ENCODE measurements at places on chromosomes 6 and 20.
A peak's percentile ranks its signal among the peaks of the same experiment; 100 is the strongest.

DNA sequence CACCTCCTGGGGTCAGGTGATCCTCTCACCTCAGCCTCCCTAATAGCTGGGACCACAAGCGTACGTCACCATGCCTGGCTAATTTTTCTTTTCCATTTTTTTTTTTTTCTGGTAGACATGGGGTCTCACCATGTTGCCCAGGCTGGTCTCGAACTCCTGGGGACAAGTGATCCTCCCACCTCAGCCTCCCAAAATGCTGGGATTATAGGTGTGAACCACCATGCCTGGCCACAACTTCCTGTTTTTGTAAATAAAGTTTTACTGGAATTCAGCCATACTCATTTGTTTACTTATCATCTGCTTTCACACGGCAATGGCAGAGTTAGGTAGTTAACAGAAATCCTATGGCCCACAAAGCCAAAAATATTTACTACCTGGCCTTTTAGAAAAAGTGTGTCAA lies 7.8 kb upstream of the RUNX2 start:
- DNase-seq, result no peak

DNA sequence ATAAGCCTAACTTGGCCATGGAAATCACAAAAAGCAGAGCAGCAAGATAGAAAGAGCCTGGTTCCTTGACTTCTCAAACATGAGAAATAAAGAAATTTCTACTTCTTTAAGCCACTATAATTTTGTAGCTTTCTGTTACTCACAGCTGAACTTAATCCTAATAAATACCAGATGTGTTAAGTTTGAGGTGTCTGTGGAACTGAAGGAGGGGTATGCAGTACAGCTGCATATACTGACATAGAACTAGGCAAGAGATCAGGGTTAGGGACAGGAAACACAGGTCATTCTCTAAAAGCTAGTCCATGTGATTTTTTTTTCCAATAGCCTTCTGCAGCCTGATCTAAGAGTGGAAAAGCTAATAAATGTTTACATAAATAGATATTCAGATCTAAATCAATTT lies 123.9 kb downstream of the COL12A1 start:
- no peak for DNase-seq

DNA sequence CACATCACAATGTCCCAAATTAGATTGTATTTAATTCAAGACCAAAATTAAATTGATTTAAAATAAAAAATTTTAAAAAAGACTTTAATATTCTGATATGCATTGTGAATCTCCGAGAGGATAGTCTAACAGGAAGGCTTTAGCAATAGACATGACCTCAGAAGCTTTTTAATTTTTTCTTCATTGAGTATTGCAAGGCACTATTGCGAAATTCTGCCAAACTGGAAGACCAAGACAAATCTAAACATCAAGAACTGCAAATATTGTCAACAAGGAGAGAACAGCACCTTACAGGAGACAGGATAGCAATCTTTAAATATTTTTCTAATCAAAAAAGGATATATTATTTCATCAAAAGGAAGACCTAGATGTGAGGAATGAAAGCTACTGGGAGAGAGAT lies 56.9 kb downstream of the BMP5 start:
- DNase-seq, result no peak

- no peak for DNase-seq
These were observed 18.5 kb downstream of the ATP9A start for GRCh38 chr20:51749674-51750036.

DNA sequence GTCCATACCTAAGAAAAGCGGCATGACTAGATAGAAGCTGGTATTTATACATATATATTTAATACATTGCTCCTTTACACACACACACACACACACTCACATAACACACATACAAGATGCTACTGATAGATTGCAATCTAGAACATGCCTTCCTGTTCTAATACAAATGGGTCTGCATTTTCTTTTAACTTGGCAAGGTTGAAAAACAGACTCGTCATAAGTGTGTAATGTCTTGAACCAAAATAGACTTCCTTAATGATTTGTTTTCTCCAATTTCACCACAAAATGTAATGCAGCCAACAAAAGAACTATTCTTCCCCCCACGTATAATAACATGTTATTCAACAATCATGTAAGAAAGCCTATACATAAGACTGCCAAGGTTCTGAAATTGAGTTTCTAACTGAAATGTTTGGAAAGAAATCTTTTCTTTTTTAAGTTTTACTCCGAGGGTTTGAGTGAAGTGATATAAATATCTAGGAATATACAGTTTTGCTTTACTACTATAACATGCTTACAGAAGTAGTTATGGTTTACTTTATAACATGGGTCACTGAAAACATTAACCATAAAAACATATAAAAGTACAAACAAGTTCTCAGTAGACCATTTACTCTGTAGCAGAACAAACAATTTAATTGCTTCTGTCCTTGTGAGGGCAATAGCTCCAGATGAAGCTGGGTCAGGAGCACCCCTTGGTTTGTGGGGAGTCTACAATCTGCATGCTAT lies 207.5 kb downstream of the FOXC1 start:
- DNase-seq, result no peak

- no peak for DNase-seq
These were observed 22.1 kb downstream of the ADGRF5 start for GRCh38 chr6:46899659-46900058.

- no peak for DNase-seq
These were observed 51.3 kb downstream of the CNR1 start for GRCh38 chr6:88114838-88115237.

- DNase-seq, result no peak
These were observed 61.8 kb downstream of the BTBD3 start for GRCh38 chr20:11979306-11979990.

GRCh38 chr6:71588490-71588889 lies 297.9 kb upstream of the RIMS1 start:
- no peak for DNase-seq

DNA sequence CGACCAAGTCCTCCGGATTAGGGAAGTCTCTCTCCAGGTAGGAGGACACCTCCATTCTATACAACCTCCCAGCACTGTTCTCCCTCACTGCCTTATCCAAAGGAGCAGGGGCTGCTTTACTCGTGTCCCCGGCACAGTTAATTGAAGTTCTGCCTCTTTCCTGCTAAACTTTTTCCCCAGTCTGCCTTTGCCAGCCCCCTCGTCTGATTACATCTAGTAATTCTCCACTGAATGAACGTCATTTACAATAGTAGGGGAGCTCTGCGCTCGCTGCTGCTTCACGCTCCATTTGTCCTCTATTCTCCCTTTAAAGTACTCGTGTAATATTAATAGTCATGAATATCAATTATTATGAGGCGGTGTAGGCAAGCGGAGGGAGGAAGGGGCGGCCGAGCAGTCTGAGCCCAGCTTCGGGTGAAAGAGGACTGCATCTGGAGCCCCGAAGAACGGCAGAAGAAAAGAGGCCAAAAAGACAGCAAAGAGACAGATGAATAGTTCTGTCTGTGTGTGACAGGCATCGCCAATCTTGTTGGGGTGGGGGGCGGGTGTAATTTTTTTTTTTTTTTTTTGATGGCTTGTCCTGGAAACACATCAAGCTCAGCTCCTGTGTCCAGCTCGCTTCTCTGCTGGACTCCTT lies 2.9 kb downstream of the TFAP2B start:
- no peak for DNase-seq

DNA sequence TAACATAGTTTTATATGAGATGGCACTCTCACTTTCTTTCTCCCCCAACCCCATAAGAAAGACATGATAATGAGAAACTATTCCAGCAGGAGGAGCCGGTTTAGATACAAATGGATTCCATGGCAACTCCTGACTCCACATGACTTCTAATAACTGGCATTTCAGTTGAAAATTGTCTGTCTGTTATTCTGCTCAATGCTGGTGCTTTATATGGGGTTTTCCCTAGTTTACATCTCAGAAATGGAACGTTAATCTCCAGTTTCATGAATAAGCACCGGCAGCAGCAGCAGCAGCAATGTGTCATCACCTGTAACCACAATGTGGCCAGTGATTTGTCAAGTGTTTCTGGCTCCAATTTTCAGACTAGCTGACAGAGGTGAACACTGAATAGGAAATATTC lies 8.0 kb upstream of the SIM1 start:
- no peak for DNase-seq

- DNase-seq, result no peak
These were observed 497.8 kb upstream of the ARID1B start for GRCh38 chr6:156279261-156279969.

DNA sequence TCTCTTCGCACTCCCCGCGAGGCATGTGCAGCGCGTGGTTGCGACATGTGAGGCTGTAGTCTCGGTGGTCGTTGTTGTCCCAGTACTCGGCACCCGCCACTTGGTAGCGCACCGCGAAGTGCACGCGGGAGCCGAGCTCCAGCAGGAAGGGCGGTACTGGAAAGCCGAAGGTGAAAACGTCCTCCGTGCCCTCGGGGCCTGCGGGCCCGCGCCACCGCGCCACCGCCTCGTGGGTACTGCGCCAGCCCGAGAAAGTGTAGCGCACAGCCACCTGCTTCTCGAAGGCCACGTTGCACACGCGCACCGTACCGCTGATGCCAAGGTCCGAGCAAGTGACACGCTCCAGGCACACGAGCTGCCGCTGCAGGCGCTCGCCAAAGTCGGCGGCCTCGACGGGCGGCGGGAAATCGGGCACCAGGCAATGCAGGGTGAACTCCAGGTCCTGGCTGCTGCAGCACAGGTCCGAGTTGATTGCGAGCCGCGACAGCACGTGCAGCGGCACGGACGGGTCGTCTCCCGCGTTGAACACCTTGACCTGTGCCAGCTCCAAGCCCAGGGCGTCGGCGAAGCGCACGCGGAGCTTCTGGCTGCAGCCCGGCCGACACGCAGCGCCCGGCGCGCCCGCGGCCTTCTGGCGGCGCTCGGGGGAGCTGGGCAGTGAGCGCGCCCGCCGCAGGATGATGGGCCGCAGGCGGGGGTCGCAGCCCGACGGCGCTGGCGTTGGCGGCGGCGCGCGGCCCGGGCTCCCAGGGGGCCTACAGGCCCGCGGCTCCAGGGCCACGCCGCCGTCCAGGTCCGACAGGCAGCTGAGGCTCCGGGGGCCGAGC lies 840 bp downstream of the PPP1R3D start:
- DNase-seq, result peak; percentile 7

DNA sequence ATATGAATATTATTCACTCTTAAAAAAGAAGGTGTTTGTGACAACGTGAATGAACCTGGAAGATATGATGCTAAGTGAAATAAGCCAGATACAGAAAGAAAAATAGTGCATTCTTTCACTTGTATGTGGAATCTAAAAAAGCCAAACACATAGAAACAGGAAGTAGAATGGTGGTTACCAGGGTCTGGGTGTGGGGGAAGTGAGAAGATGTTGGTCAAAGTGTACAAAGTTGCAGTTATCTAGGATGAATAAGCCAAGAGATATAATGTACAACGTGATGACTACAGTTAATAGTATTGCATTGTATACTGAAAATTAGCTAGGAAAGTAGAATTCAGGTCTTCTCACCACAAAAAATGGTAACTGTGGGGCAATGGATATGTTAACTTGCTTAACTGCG lies 151.1 kb upstream of the HCRTR2 start:
- DNase-seq, result no peak

DNA sequence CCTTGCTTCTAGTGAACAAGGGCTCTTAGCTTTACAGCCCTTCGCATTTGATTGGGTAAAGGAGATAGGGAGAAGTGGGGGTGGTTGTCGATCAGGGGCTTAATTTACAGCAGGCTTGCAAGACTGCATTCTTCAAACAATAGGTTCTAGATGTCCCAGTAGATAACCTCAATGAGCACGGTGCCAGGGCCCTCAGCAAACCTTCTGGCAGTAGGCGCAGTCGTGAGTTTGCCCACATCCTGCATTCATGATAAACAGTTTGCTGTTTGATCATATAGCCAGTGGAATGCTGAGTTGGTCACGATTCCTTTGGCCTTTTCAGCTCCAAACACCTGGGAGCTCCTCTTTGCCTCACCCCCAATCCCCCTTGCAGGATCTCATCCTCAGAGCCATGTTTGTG lies 27.5 kb downstream of the SUN5 start:
- DNase-seq, result no peak

- DNase-seq, result no peak
These were observed 24.2 kb downstream of the CGA start for GRCh38 chr6:87070741-87071140.

DNA sequence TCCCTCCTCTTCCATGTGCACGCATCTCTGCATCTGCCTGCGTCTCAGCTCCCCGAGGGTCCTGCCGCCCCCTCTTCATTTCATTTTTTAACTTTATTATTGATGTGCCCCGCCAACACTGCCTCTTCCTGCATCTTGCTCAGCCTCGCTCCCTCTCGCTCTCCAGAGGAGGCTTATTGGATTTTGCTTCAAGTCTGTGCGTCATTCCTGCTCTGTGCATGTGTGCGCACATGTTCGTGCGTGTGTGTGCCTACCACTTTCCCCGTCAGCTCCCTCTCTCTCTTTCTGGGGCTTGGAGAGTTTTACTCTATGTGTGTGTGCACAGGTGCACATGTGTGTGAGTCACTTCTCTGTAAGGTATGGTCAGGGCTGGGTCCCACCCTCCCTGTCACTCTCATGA lies 71.8 kb upstream of the NNAT start:
- DNase-seq, result no peak

DNA sequence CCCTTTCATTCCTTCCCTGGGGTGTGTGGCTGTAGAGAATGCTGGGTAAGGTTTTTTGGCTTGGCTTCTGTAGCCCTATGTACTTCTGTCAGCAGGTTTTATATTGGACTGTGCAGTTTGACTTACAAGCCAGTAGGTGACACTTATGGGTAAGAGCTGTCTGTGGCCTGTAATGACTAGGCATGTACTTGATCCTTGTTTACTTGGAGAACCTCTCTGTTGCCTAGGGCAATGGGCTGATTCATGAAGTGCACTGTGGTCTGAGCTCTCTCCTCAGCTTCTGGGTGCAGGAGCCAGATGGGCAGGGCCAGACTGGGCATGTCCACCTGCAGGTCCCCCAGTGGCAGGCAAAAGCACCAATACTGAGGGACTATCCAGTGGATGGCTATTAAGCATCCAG lies 544.6 kb downstream of the ADGRB3 start:
- no peak for DNase-seq

DNA sequence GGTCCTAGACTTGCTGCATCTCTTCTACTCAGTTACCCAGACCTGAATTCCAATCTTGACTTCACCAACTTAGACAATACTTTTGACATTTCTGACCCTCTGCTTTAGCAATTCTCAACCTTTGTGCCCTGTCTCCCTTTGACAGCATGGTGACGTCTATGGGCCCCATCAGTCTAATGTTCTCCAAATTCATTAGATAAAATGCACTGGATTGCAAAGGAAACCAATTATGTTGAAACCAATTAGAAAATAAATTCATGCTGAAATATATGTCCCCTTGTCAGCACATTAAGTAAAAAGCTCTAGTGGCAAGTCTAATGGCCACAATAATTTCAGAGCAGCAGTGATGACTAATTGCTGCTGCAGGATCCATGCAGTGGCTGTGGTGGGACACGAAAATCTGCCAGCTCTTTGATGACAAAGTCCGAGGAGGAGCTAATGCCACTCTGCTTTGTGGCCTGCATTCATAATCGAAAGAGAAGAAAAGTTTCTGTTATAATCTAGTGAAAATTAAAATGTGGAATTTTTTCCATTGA lies 64.0 kb downstream of the BFSP1 start:
- DNase-seq, result no peak

- DNase-seq, result no peak
These were observed at the start of gene BTN1A1 for GRCh38 chr6:26500102-26500501. TSS of gene BTN1A1 (plus strand) at chr6:26500303. CDS start at chr6:26501287, 984 bp downstream.

All from activated gamma-delta T cell treated with Interleukin-2 at 50 U/mL for 16 hours (primary cell).